NCI-H510A (cell line): ENCODE measurements at places on chromosomes 7 and 10.

DNA sequence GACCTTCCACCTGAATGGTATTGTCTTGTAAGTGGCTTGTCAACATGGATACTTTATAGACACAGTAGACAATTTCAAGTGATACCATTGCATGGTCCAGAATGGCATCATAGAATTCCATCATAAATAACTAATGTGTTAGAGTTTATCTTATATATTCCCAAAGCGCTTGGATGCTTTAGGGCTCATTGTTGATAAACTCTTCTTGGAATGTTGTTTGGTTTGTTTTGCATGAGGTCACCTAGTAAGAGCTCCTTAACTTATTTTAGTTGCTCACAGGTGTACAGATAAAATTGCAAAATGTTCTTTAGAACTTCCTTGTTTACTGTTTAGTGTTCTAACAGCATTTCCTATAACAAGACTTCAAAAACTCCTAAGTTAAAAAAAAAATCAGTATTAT, 36.8 kb downstream of the SRI start:
- no peak for DNase-seq

GRCh38 chr10:104505521-104506042, 135.5 kb upstream of the SORCS3 start:
- no peak for DNase-seq

- no peak for DNase-seq
These were observed 95.8 kb downstream of the CLEC2L start for GRCh38 chr7:139619367-139619657.

- no peak for DNase-seq
These were observed 61.9 kb upstream of the NKX6-2 start for GRCh38 chr10:132847856-132848255.

GRCh38 chr7:74575083-74575784, 82.3 kb upstream of the GTF2I start:
- DNase-seq = no peak

DNA sequence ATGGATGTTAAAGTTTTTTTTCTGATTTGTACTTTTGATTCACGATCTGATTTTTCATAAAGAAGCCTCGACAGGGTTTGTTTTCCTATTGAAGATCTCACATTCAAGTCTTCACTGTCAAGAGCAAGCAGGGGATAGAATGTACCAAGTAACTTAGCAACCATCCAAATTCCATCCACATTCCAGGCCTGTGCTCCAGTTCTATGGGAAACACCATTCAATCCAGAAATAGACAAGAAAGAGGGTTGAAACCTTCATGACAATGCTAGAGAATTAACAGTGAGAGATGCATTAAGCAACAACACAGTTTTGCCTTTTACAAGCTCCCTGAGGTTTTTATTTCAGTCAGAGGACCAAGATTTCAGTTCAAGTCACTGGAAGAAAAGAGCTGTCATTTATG, 300.2 kb downstream of the NEBL start:
- no peak for DNase-seq

- DNase-seq = no peak
These were observed 84.1 kb upstream of the PPIF start for GRCh38 chr10:79262959-79263746.

GRCh38 chr10:24481241-24481640, 242.4 kb downstream of the ARHGAP21 start:
- DNase-seq = no peak

- no peak for DNase-seq
These were observed 13.6 kb downstream of the DGKB start for GRCh38 chr7:14888962-14889361.

DNA sequence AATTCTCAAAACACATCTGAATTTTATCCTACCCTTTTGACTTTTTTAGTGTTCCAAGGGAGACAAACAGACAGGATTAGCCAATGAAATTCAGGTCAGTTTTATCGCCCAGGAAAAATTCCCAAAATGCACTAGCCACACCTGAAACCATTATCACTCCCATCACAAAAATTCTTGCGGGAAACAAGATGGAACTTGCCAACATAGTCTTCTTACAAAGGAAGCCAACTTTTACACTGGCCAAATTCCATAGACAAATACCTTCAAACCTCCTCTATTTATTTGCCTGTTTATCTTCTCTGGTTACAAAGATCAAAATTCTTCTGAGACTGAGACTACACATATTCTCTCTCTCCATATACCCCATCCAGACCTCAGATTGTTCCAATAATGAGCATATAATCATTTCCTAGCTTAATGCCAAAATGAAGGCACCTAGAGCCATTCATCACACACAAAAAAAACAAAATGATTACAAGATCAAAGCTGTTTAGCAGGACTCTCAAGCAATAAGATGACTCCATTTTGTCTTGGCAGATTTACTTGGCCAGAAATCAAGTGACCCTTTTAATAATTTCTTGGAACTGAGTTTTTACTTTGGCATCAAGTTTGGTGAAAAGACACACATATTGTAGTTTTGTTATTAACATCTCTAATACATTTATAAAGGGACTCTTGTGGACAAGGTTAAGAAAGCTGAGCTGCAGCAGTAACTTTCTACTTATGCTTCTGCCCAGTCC, 30.2 kb downstream of the MET start:
- DNase-seq = no peak

GRCh38 chr7:23106057-23106822, 655 bp downstream of the KLHL7 start:
- DNase-seq = peak; percentile 20

GRCh38 chr10:13909516-13910258, 322.9 kb downstream of the PRPF18 start:
- no peak for DNase-seq

- no peak for DNase-seq
These were observed 339.0 kb downstream of the GATA3 start for GRCh38 chr10:8393531-8393930.

DNA sequence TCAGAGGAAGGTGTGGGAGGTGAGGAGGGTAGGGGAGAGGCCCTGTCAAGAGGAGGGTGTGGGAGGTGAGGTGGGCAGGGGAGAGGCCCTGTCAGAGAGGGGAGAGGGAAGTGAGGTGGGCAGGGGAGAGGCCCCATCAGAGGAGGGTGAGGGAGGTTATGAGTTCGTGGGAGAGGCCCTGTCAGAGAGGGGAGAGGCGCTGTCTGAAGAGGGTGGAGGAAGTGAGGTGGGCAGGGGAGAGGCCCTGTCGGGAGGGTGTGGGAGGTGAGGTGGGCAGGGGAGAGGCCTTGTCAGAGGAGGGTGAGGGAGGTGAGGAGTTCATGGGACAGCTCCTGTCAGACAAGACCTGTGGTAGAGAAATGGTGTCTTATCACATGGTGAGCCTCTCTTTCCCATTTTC, 74.4 kb downstream of the INPP5A start:
- DNase-seq = no peak

DNA sequence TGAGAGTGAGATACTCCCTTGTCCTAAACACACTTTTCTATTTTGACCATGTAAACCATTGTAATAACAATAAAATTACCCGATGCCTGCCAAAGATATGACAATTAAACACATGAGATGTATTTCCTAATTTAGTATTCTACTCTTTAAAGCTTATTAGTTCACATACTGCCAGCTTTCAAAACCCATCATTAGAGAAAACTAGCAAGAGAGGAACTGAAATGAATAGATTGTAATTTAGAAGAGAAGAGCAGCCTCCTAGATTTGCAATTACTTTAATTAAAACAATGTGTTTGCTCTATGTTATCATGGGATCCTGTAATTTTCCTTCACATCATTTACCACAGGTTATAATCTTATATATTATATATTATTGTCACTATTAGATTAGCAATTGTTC, 428.2 kb downstream of the THSD7A start:
- no peak for DNase-seq

GRCh38 chr10:73940634-73941221, 29.8 kb downstream of the PLAU start:
- no peak for DNase-seq

- no peak for DNase-seq
These were observed 452.0 kb downstream of the REEP3 start for GRCh38 chr10:63972949-63973827.

DNA sequence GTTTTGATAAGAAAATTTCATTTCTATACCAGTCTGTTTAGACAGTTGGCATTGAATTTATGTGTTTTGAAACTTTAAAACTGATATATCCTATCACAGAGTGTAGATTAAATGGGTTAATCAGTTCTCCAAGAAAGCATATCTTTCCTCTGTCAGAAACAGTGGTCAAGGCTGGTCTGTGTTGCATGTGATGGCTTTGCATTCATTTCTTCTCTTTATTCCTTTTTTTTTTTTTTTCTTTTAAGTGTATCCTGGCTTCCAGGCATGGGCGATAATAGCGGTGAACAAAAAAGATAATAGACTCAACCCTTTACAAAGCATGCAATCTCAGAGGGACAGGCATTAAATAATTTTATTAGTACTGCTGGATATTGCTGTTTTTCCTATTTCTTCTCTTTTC, 136.6 kb downstream of the LRRC4 start:
- no peak for DNase-seq

DNA sequence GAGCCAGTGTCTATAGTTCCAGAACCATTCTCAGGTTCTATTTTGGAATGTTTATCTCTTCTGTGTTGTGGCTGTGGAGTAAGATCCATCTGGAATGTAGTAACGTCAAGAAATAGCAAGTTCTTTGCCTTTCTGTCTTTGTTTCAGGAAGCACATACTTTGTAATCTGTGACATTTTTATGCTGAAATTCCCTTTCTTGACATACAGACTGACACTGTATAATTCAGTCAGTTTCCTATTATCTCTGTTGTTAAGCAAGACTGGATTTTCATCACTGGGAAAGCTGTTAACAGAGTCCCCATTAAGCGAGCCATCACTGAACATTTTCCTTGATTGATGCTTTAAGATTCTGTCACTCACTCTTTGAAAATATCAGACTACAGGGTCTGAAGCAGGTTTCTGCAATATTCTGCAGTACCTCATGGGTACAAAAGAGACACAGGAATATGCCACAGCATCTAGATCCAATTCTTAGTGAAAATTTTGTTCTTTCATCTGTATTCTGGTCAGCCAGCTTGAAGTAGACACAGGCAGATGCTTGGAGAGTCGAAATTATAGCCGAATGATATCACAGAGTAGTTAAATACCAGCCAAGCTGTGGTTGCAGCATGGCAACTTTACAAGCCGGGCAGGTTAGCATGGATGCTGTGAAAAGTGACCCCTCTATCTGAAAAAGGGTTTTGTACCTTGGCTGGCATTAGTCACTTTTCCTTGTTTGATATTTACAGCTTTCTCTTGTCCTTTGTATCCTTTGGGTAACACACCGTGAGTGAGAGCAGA, 62.6 kb downstream of the CACNB2 start:
- no peak for DNase-seq

GRCh38 chr10:132711613-132712121, 74.3 kb downstream of the NKX6-2 start:
- DNase-seq = no peak

GRCh38 chr10:126895214-126895781, 9.9 kb upstream of the DOCK1 start:
- peak; percentile 19 for DNase-seq

DNA sequence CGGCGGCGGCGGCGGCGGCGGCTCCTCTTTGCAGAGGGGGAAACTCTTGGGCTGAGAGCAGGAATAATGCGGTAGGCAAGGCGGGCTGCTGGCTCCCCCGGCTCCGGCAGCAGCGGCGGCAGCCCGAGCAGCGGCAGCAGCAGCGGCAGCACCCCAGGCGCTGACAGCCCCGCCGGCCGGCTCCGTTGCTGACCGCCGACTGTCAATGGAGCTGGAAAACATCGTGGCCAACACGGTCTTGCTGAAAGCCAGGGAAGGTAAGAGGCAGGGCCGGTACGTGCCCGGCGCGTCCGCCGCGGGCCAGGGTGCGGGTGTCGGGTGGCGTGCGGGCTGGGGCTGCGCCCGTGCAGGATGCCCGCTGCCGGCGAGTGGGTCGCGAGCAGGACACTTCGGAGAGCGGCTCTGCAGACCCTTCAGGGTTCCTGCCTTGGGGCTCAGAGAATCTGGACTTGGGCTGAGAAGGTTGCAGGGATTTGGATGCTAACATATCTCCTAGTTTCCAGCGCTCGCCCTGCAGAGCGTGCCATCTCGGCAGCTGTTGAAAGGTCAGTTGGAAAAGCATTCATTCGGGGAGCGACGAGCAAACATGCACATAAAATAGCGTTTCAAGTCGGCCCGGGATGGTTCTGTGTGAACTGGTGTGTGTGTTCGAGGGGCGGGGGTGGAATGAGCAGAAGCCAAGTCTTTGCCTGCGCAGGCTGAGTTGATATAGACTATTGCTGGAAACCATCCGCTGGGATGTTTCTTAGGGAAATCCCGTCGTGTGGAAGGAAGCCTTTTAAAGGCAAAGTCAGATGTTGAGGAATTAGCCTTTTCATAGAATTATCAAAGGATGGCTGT, 562 bp downstream of the GRK5 start:
- peak; percentile 49 for DNase-seq

DNA sequence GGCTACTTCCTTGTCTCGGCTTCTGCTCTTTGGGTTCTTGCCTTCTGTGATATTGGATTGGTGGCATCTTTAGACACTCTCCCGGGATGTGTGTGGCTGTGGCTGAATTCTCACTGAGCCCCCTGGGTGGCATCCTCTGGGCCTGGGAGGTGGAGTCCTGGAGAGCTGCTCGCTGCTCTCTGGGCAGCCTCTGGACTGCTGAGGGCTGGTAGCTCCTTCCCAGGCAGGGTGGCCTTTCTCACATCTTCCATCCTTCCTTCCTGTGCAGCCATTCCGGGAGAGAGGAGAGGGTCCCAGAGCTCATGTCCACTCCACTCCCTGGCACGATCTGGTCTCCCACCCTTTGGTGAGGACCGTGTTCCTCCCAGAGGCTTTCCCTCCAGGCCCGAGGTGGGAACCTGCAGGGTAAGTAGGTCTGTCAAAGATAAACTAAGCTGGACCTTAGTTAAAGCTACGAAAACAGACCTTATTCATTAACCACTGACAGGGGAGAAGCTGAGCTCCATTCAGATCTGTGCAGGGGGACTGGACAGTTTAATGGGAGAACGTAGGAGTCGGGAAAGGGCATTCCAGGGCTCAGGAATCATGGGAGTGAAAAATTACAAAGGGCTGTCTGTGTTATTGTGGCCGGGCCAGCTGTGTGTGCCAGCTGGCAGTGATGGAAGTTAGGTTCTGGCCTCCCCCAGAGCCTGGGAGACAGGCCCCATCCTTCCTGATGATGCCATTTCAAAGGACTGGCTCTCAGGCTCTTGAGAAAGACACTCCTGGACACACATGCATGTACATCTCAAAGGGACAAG, 8.7 kb downstream of the ATP6V0E2 start:
- DNase-seq = no peak

- DNase-seq = no peak
These were observed 85.1 kb downstream of the RAMP3 start for GRCh38 chr7:45242698-45243097.

DNA sequence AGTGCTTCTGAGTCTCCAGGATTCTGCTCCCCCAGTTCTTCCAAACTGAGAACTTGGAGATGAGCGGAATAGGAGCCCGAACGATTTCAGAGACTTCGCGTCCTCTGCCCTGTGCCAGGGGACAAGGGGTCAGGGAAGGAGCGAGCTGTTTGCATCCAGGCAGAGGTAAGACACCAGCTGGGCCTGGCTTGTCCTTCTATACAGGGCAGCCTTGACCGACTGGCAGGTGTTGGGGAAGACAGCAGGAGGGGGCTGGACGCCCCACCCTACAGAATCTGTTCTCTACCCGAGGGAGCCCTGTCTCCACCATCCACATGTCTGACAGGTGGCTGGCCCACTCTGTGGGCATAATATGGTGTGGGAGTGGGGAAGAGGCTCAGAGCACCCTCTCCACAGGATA, 7.1 kb downstream of the SPOCK2 start:
- DNase-seq = no peak

GRCh38 chr7:26499315-26499897, 207.7 kb downstream of the SNX10 start:
- DNase-seq = no peak

- DNase-seq = no peak
These were observed 266.3 kb downstream of the PPP1R3A start for GRCh38 chr7:113652501-113652900.
